Lower leg skin (tissue), 4 donors: ENCODE measurements at places on chromosomes 5 and 9. TPM values are rescaled to one million over a fixed set of nuclear protein-coding genes. Genes with fewer than 3 reads are reported as not detected.

DNA sequence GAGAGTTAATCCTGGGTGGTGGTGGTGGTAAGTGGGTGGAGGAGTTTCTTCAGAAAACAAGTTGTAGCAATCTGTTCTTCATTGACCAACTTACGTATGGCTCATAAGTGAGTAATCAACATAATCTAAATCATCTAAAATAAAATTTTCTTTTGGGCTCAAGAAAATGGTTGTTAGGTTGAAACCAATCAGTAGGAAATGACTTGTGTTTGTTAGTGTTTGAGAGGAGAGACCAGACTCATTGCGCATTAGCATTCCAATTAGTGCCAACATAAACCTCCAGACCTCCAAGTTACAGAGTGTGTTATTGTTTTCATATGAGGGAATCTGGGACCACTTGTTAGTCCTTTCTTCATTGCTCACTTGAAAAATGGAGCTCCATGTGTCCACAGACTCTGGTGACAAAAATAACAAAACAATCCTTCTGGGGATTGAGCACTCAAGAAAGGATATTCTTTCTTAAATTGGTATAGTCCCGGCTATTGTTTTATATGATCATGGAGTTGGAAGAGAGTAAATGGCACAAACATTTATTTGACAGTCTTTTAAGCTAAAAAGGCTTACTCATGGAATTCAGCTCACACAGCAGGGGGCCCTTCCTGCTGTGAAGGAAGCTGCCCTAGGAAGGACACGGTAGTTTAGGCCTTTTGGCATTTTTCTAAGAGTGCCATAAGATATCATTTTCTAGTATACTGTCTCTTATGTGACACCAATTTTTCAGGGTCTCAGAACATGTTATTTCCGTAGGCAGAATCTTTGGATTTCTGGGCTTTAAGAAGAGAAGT is 441.1 kb downstream of the EBF1 start:
- no peak for DNase-seq

DNA sequence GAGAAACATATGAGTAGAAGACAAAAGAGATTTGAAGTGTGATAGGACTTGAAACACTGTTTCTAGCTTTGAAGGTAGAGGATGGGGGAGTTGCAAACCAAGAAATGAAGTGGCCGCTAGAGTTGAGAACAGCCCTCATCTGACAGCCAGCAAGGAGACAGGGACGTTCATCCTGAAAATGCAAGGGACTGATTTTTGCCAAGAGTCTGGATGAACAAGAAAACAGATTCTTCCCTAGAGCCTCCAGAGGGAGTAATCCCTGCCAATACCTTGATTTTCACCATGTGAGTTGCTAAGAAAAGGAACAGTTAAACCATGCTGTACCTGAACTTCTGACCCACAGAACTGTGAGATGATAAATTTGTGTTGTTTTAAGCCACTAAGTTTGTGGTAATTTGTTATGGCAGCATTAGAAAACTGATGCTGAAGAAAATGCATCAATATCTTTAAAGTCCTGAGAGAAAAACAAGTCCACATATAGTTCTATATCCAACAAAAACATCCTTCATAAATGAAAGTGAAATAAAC is 154.0 kb upstream of the ADAMTSL1 start:
- DNase-seq: no peak

DNA sequence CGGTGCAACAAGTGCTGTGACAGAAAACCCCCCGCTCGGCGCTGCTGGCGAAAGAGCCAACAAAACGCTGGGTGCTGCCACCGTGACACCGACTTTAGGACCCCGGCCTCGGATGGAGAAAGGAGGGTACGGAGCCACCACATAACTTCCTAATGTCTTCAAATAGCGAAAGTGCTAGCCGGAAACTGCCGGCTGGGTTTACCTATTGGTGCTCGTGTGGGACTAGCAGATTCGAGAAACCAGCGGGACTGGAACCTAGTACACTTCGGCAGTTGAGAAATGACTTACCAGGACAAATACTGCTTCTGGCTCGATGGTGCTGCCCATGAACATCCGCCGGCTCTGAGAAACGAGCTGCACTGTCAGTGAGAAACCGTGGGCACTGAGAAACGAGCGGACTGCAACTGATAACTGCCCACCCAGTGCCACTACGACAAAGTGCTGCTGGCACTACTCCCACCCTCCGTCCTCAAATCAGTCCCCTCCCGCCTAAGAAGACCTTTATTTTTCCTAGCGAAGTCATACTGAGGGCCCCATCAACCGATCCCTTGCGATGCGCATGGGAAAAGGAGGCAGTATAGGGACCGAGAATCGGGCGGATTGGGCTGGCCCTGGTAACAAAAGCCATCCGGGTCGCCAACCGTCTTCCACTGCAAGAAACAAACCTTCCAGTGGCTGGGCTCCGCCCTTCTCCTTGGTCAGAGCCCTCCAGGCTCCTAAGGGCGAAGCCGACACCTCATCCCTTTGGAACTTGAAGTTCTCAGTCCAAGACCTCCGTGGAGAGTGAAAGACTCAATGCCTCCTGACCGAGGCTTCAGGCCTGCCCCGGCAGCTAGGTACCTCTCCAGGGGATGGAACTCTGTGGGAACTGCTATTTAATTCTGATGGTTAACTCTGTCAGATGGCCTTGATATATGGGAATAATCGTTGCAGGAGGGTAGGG is 27.0 kb upstream of the ANXA2R start:
- DNase-seq: peak; percentile 91

DNA sequence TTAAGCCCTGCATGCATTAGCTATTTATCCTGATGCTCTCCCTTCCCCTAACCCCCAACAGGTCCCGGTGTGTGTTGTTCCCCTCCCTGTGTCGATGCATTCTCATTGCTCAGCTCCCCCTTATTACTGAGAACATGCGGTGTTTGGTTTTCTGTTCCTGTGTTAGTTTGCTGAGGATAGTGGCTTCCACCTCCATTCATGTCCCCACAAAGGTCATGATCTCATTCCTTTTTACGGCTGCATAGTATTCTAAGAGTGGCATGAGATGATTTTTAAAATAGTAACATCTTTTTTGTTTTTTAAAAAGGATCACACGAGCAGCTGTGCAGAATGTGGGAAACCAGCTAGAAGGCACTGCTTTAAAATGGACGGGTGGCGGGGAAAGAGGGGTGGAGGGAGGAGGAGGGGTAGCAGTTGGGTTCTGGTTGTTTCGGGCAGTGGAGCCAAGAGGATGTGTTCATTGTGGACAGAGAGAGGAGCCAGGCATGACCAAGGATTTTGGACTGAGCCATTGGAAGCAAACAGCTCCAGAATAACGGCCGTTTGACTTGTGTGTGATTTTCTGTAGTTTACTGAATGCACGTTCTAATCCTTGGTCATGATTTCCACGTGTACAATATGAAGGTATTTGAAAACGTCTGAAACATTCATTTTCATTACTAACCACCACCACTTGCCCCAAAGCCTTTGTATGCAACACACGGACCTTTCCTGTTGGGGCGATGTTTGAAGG is 1.7 kb upstream of the TENT4A start:
- peak; percentile 77 for DNase-seq

GRCh38 chr9:130454096-130454811 is 9.5 kb downstream of the ASS1 start:
- no peak for DNase-seq

GRCh38 chr9:129223551-129224208 is 45.6 kb upstream of the IER5L start:
- no peak for DNase-seq

GRCh38 chr5:2797981-2798380 is 46.5 kb upstream of the IRX2 start:
- DNase-seq: no peak

DNA sequence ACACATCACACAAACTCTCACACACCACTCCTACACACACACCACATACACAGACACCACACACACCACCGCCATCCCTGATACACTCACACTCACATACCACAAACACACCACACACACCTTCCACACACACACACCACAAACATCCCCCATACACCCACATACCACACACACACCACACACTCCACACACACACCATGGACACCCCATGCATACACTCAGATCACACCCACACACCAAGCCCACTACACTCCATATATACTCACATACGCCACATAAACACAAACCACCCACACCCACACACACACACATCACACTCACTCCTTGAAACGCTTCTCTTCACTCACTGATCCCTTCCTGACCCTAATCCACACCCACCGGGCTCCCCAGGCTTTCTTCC is 9.1 kb upstream of the ANKRD18A start:
- DNase-seq: no peak

- DNase-seq: no peak
These were observed 192.3 kb upstream of the GRIN3A start for GRCh38 chr9:101930783-101931182.

The C5orf52 gene
- not detected for total RNA-seq

The CHSY3 gene
- 1.5 TPM for total RNA-seq
